GM13976 (cell line): ENCODE measurements at places on chromosomes 6 and 20.

DNA sequence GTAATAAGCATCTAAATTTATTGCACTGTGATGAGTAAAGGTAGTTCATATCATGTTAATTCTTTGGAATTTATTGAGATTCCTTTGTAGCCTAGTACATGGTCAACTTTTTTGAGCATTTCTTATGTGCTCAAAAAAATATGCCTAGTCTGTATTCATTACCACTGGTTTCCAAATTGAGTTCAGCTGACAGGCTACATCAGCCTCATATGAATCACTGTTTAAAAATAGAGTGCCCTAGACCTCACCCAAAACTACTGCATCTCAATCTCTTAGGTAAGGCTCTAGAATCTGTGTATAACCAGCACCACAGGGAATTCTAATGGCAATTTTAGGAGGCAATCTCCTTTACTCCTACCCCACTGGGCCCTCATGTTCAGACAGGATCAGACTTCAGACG, 16.7 kb upstream of the FOXF2 start:
- no peak for DNase-seq

GRCh38 chr6:113616701-113617274, 240.4 kb upstream of the MARCKS start:
- no peak for DNase-seq

DNA sequence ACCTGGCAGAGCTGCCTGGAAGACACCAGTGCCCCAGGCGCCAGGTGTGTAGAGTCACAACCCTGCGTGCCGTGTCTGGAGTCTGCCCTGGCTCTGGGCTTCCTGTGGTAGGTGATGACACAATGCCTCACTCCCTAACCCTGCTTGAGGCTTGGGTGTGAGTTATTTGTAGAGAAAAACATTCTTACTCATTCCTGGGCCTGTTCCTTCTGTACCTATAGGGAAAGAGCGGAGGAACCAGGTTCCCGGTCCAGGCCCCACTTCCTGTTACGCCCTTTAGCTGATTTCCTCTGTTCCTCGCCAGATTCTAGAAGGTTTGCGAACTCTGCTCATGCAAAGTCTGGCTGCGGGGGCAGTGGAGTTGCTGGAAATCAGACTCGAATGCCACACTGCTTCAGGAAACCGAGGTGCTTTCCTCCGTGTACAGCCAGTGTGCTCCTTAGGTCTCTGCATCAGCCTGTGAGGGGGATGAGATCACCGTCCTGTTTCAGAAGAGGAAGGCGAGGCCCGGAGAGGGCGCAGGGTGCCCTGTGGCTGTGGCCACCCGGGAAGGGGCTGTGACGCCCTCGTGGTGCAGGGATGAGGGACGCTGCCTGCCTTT, 67.1 kb upstream of the DUSP22 start:
- no peak for DNase-seq

DNA sequence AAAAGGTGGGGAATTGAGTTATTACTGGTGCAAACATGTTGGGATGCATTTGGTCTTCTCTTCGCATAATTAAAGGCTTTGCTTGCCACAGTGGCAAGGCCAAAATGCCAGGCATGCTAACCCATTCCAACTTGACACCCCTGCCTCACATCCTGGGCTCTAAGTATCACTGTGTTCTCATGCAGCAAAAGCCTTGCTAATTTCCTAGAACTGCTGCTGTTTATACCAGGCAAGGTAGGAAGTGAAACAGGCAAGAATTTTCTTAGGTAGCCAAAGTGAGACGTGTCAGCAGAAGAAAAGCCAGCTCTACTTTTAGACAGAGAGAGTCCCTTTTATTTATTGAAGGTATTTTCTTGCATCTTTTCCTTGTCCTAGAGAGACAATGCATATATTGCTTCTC, 41.2 kb downstream of the LYRM2 start:
- no peak for DNase-seq

DNA sequence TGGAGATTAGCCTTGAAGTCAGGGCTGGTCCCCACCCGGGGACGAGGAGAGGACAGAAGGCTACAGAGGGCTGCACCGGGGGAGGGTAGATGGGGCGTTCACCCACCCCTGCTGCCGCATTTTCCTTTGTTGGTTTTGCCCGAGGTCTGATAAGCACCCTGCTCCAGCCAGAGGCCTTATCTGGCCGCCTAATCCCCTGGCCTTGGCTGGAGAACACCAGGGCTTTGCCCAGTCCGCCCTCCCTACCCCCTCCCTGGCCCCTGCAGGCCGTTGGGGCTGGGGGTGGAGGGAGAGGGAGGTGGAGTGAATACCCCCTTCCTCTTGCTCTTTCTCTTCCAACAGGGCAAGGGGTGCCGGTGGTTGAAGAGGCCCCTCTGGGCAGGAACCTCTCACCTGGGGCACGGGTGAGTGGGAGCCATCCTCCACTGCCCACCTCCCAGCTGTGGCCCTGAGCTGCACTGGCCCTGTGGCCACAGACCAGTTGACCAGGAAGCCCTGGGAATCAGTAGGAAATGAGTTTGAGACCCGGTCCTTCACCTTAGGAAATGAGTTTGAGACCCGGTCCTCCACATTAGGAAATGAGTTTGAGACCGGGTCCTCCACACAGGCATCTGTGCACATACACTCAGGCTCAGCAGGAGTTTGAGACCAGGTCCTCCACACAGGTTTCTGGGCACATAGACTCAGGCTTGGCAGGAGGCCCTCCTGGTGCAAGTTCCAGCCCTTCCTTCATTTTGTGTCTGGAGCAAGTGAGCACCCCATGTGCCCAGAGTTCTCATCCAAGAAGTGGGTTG, 12.0 kb upstream of the GATA5 start:
- DNase-seq: no peak

GRCh38 chr6:139547122-139547776, 172.8 kb upstream of the CITED2 start:
- DNase-seq: no peak

DNA sequence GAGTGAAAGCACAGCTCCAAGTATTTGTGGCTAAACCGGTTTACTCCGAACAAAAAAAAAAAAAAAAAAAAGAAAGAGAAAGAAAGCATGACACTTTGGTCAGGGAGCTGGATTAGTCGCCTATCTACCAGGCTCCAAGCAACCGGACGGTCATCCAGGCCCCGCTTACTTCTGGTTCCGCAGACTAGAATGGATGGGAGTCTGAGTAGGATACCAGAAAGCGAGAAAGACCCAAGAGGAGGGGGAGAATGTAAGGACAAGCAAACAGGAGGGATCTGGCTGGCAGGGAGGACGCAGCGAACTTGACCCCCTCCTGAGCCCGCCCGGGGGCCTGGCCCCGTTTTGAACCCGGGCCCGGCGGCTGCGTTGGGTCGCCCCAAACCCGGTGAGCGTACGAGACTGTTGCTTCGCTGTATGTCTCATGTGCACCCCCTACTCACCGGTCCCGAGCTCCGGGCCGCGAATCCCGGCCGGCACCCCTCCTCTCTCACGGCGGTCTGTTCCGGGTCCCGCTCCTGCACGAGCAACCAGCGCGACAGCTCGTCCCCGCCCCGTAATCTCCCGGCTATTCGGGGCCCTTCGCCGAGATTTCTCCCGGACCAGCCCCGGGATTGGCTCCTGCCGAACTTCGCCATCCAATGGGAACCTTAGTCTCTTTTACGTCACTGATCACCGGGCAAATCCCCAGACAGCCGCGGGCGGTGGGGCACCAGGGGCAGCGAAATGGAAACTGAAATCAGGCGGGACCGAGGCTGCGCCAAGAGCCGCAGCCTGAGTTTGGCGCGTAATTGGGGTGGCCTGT, at the start of gene TRIM26:
Gene TRIM26 (minus strand): TSS at position 542 of the 802 bp plus-strand sequence. CDS start 14,303 bp downstream, outside the sequence.
- DNase-seq: peak; percentile 99

DNA sequence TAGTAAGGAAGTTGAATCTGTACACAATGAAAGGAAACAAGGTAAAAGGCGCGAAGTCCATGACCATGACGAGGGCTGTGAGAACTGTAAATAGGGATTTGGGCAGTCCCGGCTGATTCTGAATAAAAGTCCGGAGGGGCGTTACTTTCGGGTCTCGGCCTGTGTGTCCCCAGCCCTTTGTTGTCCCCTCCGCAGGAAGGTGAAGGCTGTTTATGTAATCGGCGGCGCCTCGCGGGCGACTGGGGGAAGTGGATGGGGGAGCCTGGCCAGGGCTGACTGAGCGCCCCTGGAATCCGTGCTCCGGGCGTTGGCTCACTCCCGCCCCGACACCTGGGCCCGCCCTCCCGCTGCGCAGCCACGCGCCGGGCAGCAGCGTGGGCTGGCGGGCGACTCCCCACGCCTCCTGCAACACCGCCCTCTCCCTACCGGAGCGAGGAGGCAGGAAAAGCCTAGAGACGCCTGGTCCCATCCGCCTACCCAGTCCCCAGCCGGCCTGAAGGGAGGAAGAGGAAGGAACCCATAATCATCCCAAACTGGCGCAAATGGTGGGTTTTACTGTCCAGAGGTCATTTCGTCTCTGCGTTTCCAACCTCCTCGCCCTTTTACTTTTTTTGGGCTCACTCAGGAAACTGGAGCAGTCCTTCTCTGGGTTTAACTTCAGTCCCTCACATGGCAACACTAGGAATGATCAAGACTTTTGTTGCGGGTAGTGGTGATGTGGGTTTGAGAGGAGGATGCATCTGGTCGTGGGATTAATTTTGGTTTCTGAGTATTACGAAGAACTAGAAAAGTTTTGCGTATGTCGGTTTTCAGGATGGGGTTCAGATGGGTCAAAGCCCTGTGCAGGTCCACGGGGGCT, 12.1 kb downstream of the TRIM31 start:
- DNase-seq: peak; percentile 43

- no peak for DNase-seq
Measured at GRCh38 chr20:10022625-10023024, 12.2 kb upstream of the ANKEF1 start.

GRCh38 chr6:88426005-88426404, 259.9 kb upstream of the CNR1 start:
- no peak for DNase-seq

- DNase-seq: no peak
Measured at GRCh38 chr20:11922561-11922960, 4.9 kb downstream of the BTBD3 start.

DNA sequence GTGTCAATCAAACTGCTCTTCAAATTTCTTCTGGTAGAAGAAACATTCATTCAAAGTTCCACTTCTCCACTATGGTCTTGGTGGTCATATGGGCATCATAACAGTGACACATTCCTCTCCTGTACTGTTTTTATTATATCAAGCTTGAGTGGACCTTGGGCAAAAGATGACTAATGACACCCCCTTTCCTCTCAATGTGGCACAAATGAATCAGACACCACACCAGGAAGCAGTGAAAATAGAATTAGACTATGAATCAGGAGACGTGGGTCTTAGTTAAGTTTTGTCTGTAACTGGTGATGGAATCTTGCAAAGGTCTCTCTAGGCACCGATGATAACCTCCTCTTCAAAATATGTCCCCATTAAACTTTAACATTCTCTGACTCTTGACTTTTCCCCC, 9.0 kb upstream of the NRSN1 start:
- no peak for DNase-seq

- DNase-seq: no peak
Measured at GRCh38 chr6:44495036-44495901, 107.8 kb downstream of the CDC5L start.

- no peak for DNase-seq
Measured at GRCh38 chr6:55456016-55456415, 123.0 kb downstream of the HMGCLL1 start.

DNA sequence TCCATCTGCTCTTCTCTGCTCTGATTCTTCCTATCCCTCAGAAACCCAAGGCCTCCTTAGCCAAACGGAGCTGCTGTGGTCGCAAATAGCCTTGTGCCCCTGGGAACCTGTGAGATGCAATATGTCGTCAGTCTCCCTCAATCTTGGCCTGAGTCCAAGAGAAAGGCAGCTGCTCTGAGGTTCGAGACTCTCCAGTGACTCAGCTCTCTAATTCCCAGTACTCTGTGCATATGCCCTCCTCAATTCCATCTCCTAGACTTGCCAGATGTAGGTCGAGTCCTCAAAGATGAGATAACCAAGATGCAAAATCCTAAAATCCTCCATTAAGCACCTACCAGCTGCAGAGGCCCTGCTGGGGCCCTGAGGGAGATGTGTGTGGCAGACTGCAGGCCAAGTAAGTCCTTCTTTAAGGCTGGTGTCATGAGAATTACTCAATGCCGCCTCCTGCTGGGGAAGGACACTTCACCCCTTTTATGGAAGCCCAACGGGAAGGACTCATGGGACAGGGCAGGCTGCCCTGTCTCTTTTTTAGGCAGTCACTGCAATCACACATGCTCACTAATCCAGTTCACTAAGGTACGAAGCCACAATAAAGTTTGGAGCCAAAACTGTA, 28.5 kb downstream of the C6orf15 start:
- DNase-seq: peak; percentile 41

DNA sequence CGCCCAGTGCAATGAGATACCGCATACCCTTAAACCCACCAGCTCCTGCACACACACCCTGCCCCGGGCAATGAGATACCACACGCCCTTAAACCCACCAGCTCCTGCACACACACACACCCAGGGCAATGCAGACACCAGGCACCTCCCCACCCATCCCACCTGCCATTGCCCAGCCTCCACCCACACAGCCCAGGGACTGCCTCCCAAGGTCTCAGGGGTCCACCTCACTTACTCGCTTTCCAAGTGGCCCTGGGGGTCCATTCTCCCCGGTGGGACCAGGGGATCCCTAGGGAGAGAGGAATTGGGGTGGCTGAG, 24.0 kb downstream of the COL11A2 start:
- DNase-seq: no peak

- no peak for DNase-seq
Measured at GRCh38 chr6:6352772-6353171, 32.3 kb upstream of the F13A1 start.

DNA sequence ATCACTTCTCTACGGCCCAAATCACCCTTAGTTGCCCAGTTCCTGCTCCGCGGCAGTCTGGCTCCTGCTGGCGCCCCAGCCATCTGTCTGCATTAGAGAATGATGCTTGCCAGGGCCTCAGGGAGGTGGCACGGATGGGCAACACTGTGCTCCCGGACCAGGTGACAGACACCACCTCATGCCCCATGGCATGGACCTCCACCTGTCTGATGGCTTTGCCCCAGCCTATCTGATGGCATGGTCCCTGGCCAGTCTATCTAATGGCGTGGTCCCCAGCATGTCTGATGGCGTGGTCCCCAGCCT, 18.8 kb upstream of the MRGBP start:
- no peak for DNase-seq

GRCh38 chr20:54340667-54341081, 132.8 kb downstream of the PFDN4 start:
- DNase-seq: no peak

- no peak for DNase-seq
Measured at GRCh38 chr6:135084001-135084915, 29.6 kb upstream of the HBS1L start.

GRCh38 chr6:56753811-56754210, 111.1 kb upstream of the DST start:
- DNase-seq: no peak

GRCh38 chr20:13099676-13100075, 90.9 kb downstream of the SPTLC3 start:
- no peak for DNase-seq

DNA sequence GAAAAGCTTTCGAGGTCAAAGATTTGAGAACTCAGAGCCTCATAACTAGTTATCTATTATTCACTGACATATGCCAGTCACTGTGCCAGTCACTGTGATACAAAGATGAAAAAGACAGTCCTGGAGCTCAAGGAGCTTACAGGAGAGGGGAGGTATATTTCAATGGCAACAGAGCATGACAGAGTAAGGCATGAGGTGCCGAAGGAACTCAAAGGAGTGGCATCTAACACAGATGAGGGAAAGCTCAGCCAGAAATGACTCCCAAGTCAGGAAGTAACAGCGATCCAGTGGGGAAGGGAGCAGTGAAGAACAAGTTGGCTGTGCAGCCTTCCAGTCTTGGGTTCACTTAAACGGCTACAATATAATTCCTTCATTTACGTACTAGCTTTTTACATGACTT, 46.6 kb downstream of the DTNBP1 start:
- DNase-seq: no peak
